ENCODE measurements at places on chromosomes 2 and 18.

GRCh38 chr2:52428224-52428623, 1339.4 kb upstream of the CHAC2 start:
- DNase-seq: peak; percentile 25

- no peak for DNase-seq
Measured at GRCh38 chr18:11877497-11878135, 26.4 kb downstream of the CHMP1B start.

DNA sequence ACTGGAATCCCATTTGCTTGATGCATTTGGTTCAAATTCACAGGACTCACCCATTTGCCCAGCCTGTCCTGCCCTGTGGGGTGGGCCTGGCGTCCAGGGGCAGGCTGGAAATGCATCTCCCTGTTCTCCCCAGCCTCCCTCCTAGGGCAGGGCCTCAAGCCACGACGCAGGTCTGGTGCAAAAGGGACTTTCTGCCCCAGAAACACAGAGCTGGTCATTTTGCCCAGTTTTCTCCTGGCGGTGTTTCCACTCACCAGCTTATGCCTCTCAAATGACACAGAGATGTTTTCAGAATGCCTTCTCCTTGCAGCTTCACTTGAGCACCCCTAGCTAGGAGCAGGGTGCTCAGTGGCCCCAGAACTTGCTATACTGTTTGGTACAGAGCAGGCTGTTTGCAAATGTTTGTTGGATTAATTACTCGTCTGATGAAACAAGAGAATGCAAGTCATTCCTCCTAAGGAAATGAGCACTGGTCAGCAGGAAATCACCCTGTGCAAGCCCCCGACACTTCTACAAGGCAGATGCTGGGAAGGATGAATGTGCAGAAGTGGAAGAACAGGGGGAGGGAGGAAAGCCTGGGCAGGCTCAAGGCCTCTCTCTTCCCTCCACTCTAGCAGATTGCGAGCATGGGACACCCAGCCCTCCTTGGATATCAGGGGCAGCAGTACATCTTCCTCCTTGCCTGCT, 164.3 kb upstream of the APCDD1 start:
- peak; percentile 27 for DNase-seq

- DNase-seq: no peak
Measured at GRCh38 chr2:156356014-156356754, 23.7 kb upstream of the NR4A2 start.

DNA sequence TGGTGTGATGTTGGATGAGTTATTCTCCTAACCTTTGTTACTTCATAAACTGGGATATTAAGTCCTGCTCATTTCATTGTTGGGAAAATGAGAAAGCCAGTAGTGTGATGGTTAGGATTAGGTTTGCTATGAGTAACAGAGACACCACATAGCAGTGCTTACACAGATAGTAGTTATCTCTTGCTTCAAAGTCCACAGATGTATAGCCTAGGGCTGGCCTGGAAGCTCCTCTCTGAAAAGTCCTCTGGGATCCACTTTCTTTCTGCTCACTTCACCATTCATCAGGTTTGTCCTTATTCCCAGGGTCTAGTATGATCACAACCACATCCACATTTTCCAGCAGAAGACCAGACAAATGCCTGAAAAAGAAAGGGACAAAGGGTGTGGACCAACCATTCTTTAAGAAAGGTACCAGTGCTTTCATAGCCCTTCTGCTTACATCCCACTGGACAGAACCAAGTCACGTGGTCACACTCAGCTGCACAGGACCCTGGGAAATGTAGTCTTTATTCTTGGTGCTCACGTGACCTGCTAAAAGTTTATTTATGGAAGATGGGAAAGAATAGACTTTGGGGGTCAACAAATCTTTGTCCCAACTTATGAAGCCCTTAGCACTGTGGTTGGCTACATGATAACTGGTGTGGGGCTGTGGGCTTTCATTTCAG, 108.9 kb downstream of the INSIG2 start:
- peak; percentile 9 for DNase-seq
